ENCODE measurements at places on chromosomes 12 and 14. TPM values are rescaled to one million over a fixed set of nuclear protein-coding genes. Genes with fewer than 3 reads are reported as not detected.

DPF3 gene
- 1.6 TPM for total RNA-seq

HOXC4 gene
- 28.6 TPM for total RNA-seq

CCDC197 gene
- not detected for total RNA-seq

PPP1R1A gene
- total RNA-seq: 1.5 TPM

KRT74 gene
- not detected for total RNA-seq

AMDHD1 gene
- total RNA-seq: 0.26 TPM

ART4 gene
- 3.7 TPM for total RNA-seq

PPP1R36 gene
- total RNA-seq: 1.2 TPM

ENDOU gene
- 0.28 TPM for total RNA-seq

WSCD2 gene
- total RNA-seq: 65.3 TPM

CFAP251 gene
- total RNA-seq: 5.9 TPM

DNA sequence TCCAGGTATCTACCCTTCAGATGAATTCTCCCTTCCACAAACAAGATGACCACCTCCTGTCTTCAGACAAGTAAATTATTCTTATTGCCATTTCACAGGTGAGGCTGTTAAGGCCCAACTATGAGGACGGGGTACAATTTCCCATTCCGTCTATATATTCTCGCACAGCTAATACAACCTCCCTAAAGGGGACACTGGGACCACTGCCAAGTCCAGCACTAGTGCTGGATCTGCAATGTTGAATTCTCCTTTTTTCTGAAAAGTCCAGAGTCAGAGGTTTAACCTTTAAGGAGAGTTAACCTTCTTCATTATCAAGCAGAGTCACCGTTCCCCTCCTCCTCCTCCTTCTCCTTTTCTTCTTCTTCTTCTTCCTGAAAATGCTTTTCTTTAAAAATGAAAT lies 130.4 kb upstream of the PARP11 start:
- H3K36me3 ChIP-seq: no peaks in the 10 kb centered on the region
- no peaks in the 10 kb centered on the region for H3K27me3 ChIP-seq
- H3K4me1 ChIP-seq: no peaks in the 10 kb centered on the region
- H3K27ac ChIP-seq: no peak overlapping the region
- no peak for DNase-seq
- H3K4me3 ChIP-seq: no peak overlapping the region

- DNase-seq: no peak
- H3K36me3 ChIP-seq: no peaks in the 10 kb centered on the region
- H3K4me3 ChIP-seq: no peak overlapping the region
- no peak overlapping the region for H3K27ac ChIP-seq
Observed at GRCh38 chr12:13992585-13992984, 11.2 kb upstream of the GRIN2B start.

DNA sequence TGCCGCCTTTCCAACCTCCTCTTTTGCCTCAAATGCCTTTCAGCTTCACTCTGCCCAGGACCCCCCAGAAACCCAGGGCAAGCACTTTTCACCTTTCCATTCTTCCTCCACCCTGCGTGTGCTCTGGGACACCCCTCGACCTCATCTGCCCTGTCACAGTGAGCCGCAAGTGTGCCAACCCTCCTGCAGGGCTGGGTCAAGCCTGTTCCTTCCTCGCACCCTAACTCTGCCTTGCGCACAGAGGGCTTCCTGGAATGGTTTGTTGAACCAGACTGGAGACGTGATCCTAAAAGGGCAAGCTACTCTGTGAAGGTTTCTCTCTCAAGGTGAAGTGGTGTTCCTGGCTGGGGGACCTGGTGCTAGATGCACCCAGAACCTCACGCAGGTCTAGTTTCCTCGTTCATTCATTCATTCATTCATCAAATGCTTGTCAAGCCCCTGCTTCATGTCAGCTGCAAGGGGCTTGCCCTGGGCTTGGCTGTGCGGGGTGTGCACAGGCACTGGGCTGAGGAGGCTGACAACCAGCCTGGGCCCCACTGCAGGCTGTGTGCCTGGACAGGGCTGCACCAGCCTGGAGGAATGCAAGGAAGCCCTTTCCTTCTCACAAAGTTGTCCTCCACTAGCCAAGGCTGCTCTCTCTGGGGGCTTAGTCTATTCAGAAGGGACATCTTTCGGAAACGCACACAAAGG lies 187.2 kb downstream of the CALM1 start:
- no peak overlapping the region for H3K4me3 ChIP-seq
- no peaks in the 10 kb centered on the region for H3K27me3 ChIP-seq
- H3K27ac ChIP-seq: no peak overlapping the region
- no peak for DNase-seq

DNA sequence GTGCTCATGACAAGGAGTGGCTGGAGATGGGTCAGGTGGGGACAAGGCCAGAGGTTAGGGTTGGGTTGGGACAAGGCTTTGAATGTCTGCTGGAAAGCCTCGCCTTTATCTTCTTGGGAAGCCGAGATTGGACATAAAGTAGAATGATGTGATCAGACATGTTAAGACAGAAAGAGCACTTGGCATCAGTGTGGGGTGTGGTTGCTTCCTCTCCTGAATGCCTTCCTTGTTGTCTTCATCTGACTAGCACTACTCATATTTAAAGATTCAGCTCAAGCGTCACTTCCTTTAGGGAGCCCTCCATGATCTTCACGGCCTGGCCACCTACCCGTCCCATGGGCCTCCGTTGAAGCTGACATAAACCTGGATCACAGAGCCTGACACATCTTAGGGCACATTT lies 14.8 kb upstream of the C12orf75 start:
- no peak for DNase-seq
- H3K36me3 ChIP-seq: no peaks in the 10 kb centered on the region
- no peak overlapping the region for H3K27ac ChIP-seq
- H3K4me3 ChIP-seq: no peak overlapping the region

GRCh38 chr12:56678852-56679251 lies 9.2 kb downstream of the PTGES3 start:
- H3K4me3 ChIP-seq: no peak overlapping the region
- H3K27ac ChIP-seq: no peak overlapping the region
- H3K27me3 ChIP-seq: no peaks in the 10 kb centered on the region
- peaks cover 8% of the 10 kb centered on the region for H3K4me1 ChIP-seq
- DNase-seq: no peak
- no peaks in the 10 kb centered on the region for H3K36me3 ChIP-seq

- peak overlapping the region; percentile 66 for H3K27ac ChIP-seq
- peak; percentile 35 for DNase-seq
- no peaks in the 10 kb centered on the region for H3K27me3 ChIP-seq
- H3K4me1 ChIP-seq: peaks cover 10% of the 10 kb centered on the region
- H3K36me3 ChIP-seq: no peaks in the 10 kb centered on the region
Observed at GRCh38 chr12:62714774-62715721, 219.9 kb downstream of the PPM1H start.

- peak; percentile 72 for DNase-seq
- H3K36me3 ChIP-seq: no peaks in the 10 kb centered on the region
- H3K4me1 ChIP-seq: no peaks in the 10 kb centered on the region
- H3K27me3 ChIP-seq: no peaks in the 10 kb centered on the region
- H3K27ac ChIP-seq: no peak overlapping the region
- H3K4me3 ChIP-seq: no peak overlapping the region
Observed at GRCh38 chr14:70027785-70028428, 148.7 kb downstream of the SMOC1 start.

DNA sequence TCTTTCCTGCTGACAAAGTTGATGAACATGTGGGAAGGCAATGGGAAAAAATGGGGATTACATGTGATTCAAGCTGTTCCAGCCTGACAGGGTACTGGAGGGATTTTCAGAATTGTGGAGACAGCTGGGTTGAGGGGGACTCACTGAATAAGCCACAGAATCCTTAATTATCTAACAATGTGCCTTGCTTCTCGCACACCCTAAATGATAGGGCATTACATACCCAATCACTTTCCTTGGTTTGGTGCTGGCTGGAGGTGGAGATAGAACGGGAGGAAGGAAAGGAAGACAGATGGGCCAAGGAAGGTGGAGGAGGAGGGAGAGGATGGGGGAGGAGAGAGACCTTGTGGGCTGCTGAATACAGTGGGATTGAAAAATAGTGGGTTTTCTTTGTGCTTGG lies 20.7 kb downstream of the PELI2 start:
- no peak for DNase-seq
- H3K4me3 ChIP-seq: no peak overlapping the region
- no peaks in the 10 kb centered on the region for H3K36me3 ChIP-seq
- no peaks in the 10 kb centered on the region for H3K4me1 ChIP-seq
- no peaks in the 10 kb centered on the region for H3K27me3 ChIP-seq

DNA sequence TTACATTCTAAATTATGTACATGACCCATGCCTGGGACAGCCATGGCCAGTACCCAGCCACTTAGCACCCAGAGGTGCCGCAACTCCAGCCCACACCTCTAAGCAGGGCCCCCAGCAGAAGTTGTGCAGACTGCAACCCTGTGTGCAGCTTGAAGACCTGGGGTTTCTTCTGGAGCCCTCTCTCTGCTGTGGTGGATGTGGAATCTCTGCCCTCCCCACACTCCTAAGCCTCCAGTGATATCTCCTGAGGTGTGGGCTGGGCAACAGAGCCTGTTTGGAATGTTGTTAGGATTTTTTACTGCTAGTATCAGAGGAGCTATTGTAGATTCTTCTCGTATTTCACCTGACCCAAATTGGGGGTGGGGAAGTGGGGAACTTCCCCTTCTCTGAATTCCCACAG lies 59.4 kb upstream of the TUNAR start:
- H3K36me3 ChIP-seq: no peaks in the 10 kb centered on the region
- H3K27me3 ChIP-seq: no peaks in the 10 kb centered on the region
- no peak for DNase-seq
- no peak overlapping the region for H3K4me3 ChIP-seq

- no peak overlapping the region for H3K4me3 ChIP-seq
- no peak for DNase-seq
- no peaks in the 10 kb centered on the region for H3K27me3 ChIP-seq
- no peaks in the 10 kb centered on the region for H3K36me3 ChIP-seq
Observed at GRCh38 chr14:101737414-101738339, 23.8 kb upstream of the PPP2R5C start.

GRCh38 chr14:52790011-52790755 lies 1.2 kb downstream of the GNPNAT1 start:
- H3K4me1 ChIP-seq: no peaks in the 10 kb centered on the region
- no peaks in the 10 kb centered on the region for H3K36me3 ChIP-seq
- peak overlapping the region; percentile 75 for H3K4me3 ChIP-seq

GRCh38 chr12:7929083-7929792 lies 6.7 kb downstream of the SLC2A3 start:
- H3K27me3 ChIP-seq: no peaks in the 10 kb centered on the region
- no peak overlapping the region for H3K27ac ChIP-seq
- H3K4me1 ChIP-seq: no peaks in the 10 kb centered on the region
- no peak overlapping the region for H3K4me3 ChIP-seq

DNA sequence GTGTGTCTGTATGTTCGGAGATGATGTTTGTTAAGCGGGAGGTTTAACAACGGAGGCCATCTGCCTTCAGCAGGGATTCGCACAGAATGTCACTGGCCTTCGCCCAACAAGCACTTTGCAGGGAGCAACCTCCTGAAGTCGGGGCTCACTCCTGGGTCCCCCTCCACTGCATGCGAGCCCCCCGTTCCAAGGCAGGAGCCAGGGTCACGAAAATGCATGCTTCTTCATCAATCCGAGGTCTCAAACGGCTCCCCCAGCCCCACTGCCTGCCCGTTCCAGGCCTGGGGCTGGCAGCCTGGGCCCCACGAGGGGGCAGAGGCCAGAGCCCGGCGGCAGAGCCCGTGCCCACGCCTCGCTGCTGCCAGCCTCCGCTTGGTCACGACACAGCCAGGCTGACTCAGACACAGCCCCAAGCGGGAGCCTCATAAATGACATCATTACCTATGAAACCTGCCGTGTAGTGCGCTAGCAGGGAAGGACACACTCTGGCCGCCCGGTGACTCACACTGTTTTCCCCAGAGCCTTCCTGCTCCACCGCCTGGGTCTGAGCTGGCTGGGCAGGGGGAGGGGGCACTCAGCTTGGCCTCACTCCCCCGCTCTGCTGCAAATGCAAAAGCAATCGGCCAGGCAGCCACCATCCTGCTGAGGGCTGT lies 169.5 kb upstream of the RTL1 start:
- no peaks in the 10 kb centered on the region for H3K36me3 ChIP-seq
- H3K4me1 ChIP-seq: peaks cover 3% of the 10 kb centered on the region
- no peak overlapping the region for H3K4me3 ChIP-seq
- peaks cover 10% of the 10 kb centered on the region for H3K27me3 ChIP-seq
- DNase-seq: peak; percentile 82

GRCh38 chr12:77131977-77132490 lies 66.7 kb upstream of the E2F7 start:
- H3K4me1 ChIP-seq: no peaks in the 10 kb centered on the region
- no peak overlapping the region for H3K27ac ChIP-seq

GRCh38 chr12:28460420-28461130 lies 270.3 kb downstream of the CCDC91 start:
- H3K4me3 ChIP-seq: no peak overlapping the region
- H3K36me3 ChIP-seq: no peaks in the 10 kb centered on the region
- no peak for DNase-seq
- H3K27me3 ChIP-seq: no peaks in the 10 kb centered on the region

- DNase-seq: no peak
- no peak overlapping the region for H3K27ac ChIP-seq
- H3K4me1 ChIP-seq: no peaks in the 10 kb centered on the region
- no peaks in the 10 kb centered on the region for H3K36me3 ChIP-seq
Observed at GRCh38 chr14:59177262-59177661, 11.2 kb upstream of the DAAM1 start.

DNA sequence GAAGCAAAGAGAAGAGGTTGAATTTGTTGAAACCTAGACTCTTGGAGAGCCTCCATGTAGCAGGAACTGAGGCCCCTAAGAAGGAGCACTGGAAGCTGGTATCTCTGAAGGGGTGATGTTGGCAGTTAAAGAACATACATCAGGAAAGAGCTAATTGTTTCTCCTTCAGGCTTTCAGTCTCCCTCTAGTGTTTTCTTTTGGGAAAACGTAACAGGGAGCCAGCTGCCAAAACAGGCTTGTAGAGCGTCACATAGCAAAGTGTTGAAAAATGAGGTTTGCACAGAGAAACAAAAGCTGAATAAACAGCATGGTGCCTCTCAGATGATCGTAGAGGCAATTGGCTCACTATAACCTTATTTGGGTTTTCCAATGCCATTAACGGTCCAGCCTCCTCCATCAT lies 46.9 kb upstream of the CAND1 start:
- H3K36me3 ChIP-seq: no peaks in the 10 kb centered on the region
- H3K27ac ChIP-seq: no peak overlapping the region

DNA sequence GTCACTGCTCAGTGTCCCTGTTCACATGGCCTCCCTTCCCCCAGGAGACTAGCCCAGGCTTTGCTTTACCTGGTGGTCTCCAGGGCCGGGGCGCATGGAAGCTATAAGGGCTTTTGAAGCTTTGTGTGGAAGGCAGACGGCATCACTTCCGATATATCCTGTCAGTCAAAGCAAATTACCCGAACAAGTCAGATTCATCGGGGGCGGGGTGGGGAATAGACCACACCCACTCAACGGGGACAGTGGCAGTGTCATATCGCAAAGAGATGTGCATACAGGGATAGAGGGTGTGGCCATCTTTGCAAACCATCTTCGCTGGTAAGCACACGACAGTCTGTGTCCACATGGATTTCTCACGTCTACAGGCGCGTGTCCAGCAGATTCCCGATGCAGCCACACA lies 127.3 kb downstream of the GLT1D1 start:
- no peak overlapping the region for H3K4me3 ChIP-seq
- no peaks in the 10 kb centered on the region for H3K4me1 ChIP-seq
- H3K27ac ChIP-seq: no peak overlapping the region

- H3K4me3 ChIP-seq: no peak overlapping the region
- H3K36me3 ChIP-seq: no peaks in the 10 kb centered on the region
- no peak for DNase-seq
- H3K27ac ChIP-seq: no peak overlapping the region
Observed at GRCh38 chr12:53532524-53533445, 25.5 kb upstream of the NPFF start.

All from uterus (tissue), 4 donors.